ENCODE measurements at places on chromosomes 16 and 17.

DNA sequence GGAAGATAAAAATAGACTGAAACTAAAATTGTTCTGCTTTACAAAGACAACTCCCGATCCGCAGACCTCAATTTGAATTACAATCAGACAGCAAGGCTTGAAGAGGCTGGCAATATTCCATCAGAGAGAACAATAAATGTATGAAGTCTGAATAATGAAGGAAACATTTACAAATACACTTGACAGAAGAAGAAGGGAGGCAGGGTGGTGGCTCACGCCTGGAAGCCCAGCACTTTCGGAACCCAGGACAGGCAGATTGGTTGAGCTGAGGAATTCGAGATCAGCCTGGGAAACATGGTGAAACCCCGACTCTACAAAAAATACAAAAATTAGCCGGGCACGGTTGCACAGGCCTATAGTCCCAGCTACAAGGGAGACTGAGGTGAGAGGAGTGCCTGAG is 14.6 kb downstream of the ODF4 start:
- DNase-seq: no peak

DNA sequence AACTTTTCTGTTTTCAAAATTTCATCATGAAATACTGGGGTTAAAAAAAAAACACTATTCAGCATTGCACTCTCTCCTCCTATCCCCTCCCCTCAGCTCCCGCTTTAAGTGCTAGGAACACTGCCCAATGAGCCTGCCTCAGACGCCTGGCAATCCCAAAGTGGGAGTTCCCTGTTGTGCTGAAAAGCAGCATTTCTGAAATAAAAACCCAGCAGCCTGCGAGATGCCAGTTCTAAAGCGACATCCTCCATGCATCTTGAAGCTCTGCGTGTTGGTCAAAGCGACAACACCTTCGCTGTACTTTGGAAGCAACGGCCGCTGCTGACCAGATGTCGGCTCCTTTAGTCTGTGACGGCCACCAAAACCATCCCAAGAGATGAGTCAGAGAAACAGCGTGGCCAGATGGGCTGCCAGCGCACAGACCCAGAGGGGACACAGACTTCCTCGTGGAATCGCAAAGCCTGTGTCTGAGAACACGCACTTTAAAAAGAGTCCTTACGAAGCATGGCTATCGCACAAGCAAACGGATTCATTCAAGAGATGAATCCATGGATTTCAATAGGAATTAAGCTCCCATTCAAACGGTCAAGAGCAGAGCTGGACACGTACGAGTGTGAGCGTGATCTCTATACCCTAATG is 32.8 kb downstream of the FBXO31 start:
- no peak for DNase-seq

- no peak for DNase-seq
Measured at GRCh38 chr17:74151551-74152315, 51.7 kb upstream of the RPL38 start.

DNA sequence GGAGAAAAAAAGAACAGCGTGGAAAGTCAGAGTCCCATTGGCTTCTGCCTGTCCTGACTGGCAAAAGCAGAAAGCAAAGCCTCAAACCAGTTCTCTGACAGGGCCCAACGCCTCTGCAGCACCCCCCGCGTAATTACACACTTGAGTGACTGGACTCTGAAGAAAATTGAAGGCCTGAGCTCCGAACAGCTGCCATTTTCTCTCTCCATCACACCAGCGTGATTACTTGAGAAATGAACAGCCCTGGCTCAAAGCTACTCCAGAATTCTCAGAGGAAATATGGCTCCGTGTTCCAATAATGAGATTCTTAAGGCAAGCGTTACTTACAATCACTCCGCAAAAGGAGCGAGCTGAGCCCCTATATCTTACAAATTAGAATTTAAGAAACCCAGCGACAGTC is 142.7 kb upstream of the C17orf78 start:
- DNase-seq: no peak

GRCh38 chr17:64406321-64407200 is 15.9 kb upstream of the PECAM1 start:
- DNase-seq: peak; percentile 13

DNA sequence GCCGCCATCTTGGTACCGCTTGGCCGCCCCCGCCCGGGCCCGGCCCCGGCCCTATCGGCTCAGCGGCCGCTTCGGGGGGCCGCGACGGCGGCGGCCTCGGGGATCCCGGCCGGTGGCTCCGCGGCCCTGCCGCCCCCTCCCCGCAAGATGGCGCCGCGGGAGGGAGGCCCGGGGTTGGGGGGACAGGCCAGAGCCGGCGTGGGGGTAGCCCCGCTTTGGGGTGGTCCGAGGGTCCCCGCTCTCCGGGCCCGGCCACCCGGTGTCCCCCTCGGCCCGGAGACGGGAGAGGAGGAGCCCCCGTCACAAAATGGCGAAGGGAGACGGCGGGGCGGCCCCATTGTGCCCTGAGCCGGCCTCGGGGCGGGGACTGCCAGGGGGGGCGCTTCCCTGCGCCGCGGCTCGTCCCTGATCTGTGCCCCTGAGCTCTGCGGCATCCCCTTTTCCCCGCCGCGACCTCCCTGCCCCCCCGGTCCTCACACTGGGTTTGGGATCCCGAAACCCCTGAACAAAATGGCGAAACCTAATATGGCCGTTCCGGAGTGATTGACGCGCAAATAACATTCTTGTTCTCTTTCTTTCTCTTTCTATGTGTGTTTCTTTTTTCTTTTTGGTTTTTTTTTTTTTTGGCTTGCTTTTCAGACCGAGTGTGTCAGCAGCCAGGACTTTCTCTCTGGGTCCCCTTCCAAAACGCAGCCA is 986 bp downstream of the HAPSTR1 start:
- DNase-seq: no peak

DNA sequence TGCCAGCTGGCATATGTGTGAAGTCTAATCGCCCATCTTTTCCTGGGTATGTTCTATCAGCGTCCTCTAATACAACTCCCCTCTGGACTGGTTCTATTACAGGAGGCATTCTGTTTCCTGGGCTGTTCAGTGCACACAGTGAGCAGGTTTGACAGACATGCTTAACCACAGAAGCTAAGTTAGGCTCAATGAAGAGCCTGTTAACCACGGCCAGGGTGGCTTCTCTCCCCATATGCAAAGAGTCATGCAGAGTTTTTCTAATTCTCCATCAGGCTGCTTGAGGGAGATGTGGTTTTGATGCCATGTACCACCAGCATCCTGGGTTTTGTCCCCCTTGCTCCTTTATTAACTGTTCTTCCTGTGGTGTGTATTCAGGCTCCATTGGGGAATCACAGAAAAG is 57.2 kb upstream of the ALOX12 start:
- DNase-seq: no peak

DNA sequence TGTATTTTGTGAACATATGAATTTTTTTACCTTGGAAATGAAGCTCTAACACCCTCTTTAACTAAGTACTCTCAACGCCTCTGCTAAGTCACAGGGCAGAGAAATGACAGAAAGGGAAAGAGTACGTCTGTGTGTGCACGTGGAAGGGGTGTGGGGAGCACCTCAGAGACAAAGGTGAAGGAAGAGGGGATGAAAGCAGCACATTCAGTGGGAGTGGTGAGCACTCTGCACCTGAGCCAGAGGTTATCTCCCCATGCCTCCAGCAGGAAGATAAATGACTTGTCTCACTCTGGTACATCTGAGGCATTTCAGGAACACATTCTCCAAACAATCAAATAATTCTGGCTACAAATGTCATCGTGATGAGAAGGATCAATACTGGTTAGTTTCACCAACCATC is 15.0 kb downstream of the GNA13 start:
- no peak for DNase-seq

- DNase-seq: no peak
Measured at GRCh38 chr17:65093930-65094329, 37.4 kb upstream of the GNA13 start.

GRCh38 chr17:50834429-50835300 is 721 bp upstream of the WFIKKN2 start:
- DNase-seq: no peak

DNA sequence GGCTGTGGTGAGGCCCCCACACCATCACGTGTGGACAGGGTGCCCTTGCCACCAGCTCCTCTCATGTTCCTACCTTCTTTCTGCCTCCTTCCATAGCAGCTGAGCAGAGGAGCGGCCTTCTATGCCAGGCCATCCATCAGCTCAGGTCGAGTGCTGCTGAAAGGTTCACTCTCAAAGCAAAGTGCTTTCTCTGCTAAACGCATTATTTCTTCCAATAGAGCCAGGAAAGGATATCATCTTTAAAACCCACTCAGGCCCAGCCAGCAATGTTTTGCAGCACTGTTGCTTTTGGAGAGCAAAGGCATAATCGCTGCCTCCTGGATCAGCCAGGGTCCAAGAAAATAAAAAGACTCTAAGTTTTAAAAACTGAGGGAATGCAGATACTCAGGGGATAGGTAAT is 54.9 kb upstream of the GPRC5B start:
- DNase-seq: no peak

GRCh38 chr17:65323049-65323448 is 185.9 kb downstream of the RGS9 start:
- DNase-seq: no peak

GRCh38 chr16:24015923-24016322 is 180.1 kb downstream of the PRKCB start:
- no peak for DNase-seq

DNA sequence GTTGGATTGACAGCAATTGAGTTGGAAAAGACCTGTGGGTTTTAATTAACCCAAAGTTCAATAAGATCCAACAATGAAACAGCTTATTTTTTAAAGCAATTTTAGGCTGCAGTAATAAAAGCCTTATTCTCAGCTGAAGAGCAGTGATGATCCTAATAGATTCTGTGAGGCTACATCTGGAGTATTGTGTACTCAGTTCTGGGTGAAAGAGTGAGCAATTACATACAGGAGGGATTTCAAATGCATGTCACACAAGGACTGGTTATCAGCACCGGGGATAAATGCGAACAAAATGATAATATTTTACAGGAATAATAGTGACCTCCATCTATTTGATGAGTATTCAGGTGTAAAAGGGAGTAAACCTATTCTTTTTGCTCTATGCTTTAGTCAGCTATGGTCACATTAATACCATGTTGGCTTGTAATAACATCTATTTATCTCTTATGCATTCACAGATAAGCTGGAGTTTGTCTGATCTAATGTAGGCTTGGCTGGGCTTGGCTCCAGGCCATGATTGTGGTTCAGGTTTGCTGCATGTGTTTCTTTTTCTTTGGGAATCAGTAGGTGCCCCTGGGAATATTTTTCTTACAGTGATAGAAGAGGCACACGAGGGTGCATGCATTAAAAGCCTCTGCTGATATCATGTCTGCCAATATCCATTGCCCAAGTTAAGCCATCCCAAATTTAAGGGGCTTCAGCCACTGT is 22.2 kb upstream of the TOX3 start:
- no peak for DNase-seq

DNA sequence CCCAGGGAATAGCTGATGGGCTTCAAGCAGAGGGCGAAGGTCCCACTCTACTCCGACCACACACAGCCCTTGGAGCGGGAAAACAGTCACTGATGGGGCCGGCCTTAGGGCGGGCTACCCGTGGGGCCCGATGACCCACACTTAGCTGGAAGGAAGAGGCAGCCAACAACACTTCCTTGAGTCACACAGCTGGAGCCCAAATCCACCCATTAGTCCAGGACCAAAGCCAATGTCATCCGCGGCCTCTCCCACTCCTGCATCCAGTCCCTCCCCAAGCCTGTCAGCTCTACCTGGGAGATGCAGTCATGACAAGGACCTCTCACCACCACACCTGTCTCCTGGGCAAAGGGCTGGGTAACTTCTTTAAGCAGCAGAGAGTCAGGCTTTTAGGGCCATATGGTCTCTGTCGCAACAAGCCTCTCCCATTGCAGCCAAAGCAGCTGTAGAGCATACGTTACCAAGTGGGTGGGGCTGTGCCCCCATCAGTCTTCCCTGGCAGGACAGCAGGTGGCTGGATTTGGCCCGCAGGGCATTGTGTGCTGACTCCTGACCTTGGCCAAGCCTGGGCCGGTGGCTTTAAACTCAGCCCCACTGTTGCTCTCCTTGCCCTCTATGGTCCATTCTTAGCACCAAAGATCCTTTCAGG is 110.7 kb downstream of the SOCS1 start:
- no peak for DNase-seq

GRCh38 chr16:1003391-1004347 is 22.1 kb downstream of the SOX8 start:
- no peak for DNase-seq

DNA sequence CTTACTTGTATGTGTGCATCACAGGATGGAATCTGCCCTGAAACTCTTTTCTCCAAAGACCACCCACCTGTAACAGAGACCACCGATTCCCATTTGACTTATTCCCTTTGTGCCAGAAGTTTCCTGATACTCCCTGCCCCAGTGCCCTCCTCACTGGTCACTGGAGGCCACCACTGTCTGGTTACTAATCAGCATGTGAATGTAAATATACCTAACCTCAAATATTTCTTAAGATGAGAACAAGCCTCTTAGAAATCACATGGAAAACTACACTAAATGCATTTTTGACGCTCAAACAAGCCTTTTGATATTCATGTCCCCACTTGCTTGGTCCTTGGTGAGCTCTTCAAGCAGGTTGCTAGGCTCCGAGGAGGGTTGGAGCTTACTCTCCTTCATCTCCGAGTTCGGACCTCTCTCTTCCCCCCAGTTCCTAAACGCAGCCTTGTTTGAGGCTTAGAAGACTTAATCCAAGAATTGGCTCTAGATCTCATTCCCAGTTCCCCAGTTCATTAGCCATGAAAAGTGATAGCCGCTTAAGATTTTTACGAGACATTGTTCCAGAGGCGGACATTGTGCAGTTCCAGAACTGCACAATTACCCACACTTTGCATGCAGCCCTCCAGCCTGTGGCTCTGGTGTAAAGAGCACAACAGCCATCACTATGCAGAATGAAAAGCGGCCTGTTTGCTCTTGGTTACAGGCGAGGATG is 579.2 kb upstream of the PSMD7 start:
- DNase-seq: no peak

DNA sequence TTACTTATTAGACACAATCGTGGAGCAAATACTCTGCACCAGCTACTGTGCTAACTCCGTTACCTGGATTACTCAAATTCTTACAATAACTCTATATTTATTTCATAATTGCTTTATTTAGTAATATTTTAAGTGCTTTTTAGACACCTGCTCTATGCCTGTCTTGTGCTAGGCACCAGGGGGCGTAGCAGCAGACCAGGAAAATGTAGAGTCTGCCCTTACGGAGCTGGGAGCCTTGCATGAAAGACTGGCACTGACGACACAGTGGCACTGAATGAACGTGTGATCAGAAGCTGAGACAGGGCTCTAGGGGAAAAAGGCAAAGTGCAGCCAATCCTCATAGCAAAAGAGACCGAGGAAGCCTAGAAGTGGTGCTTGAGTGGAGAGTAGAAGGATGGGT is 486.5 kb downstream of the CDH13 start:
- peak; percentile 54 for DNase-seq

DNA sequence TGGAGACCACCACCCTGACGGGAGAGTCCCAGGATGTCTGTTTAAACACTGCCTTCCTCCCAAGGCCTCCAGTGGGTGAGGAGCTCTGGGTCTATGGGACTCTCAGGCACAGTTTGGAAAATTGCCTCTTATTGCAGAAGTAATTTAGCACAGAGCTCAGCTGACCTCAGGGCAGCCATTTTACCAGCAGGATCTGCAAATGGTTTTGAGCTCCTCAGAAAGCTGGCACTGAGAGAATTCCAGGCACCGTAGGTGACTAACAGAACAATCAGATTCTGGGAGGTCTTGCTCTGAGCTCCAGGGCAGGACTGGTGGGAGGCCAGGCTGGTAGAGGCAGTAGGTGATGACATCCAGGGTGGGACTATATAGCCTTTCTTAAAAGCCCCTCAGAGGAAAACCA is 17.3 kb upstream of the C16orf74 start:
- no peak for DNase-seq

- DNase-seq: no peak
Measured at GRCh38 chr17:75386430-75386829, 19.0 kb downstream of the GRB2 start.

- DNase-seq: no peak
Measured at GRCh38 chr17:58415371-58416055, 1.8 kb downstream of the RNF43 start.

- no peak for DNase-seq
Measured at GRCh38 chr17:62760059-62760944, 47.8 kb downstream of the MARCHF10 start.

Data from epithelial cell of esophagus (primary cell).